IPS DF 6.9 (cell line): ENCODE measurements at places on chromosomes 2 and 18.

DNA sequence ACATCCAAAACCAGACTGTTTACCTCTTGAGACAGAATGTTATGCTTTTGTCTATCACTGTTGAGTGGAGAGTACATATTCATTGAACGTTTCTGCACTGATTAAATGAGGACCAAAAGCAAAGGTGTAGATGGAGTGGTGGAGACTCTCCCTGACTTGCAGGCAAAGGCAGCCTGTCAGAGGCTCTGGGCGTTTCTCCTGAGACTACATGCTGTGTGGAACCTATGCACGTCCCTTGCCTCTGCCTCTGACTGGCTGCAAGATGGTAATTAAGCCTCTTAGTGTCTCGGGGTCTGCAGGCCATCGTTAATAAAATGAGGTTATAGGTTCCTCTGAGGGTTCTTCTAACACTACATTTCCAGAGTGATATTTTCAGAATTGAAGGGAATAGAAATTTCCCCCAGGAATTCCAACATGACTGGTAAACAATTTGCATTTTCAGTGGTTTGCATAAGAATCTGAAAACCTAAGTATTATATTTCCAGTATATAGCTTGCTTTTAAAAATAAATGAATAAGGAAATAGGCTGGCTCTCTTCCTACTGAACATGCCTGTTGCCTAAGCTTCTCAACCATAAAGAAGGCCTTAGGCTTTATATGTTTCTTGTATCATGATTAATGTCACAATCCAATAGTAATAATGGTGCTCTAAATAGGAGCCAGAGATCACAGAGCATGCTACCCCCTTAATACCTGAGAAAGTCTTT, 107.4 kb downstream of the FTCDNL1 start:
- DNase-seq = no peak
- peaks cover 3% of the 10 kb centered on the region for H3K4me1 ChIP-seq
- no peak overlapping the region for H3K4me3 ChIP-seq
- no peaks in the 10 kb centered on the region for H3K27me3 ChIP-seq

DNA sequence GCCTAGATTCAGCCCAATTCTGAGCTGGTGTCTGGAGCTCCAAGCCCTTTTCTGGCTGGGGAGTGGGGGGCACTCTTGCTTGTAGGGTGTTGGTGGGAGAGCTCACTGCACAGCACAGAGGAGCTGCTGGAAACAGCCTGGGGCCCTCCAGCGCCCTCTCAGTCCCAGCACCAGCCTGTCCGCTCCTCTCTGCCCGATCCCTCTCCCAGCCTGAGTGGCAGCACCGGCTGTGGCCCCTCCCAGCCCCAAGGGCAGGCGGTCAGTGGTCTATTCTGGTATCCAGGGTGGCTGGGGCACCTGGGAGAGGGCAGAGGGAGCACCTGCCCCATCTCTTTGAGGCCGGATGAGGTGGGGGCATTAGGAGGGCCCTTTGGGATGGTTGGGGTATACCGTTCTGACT, 13.2 kb upstream of the DES start:
- no peak overlapping the region for H3K4me3 ChIP-seq
- no peak overlapping the region for H3K27ac ChIP-seq
- peaks cover 4% of the 10 kb centered on the region for H3K4me1 ChIP-seq
- no peaks in the 10 kb centered on the region for H3K27me3 ChIP-seq
- no peak for DNase-seq

DNA sequence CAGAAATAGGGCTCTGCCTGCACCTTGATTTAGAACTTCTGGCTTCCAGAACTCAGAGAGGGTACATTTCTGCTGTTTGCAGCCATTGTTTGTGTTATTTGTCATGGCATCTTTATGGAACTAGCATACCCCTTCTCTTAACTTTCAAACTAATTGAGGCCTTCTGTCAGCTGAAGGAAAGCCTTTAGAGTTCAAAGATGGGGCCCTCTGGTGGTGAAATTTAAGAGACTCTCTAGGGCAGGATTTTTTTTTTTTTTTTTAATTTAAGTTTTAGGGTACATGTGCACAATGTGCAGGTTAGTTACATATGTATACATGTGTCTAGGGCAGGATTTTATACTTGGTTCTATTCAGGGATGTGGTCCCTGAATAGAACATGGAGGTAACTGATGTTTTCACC, 260.6 kb upstream of the LINC00305 start:
- no peaks in the 10 kb centered on the region for H3K36me3 ChIP-seq
- H3K4me1 ChIP-seq = 0 out of 2 replicates have a peak, but pooled peaks cover 2% of the 10 kb centered on the region
- no peak overlapping the region for H3K27ac ChIP-seq
- no peaks in the 10 kb centered on the region for H3K27me3 ChIP-seq
- DNase-seq = no peak

- DNase-seq = no peak
- H3K27ac ChIP-seq = no peak overlapping the region
- no peaks in the 10 kb centered on the region for H3K36me3 ChIP-seq
- 0 out of 2 replicates have a peak, but pooled peaks cover 1% of the 10 kb centered on the region for H3K4me1 ChIP-seq
- H3K27me3 ChIP-seq = no peaks in the 10 kb centered on the region
These were observed 277.4 kb downstream of the EN1 start for GRCh38 chr2:118569876-118570535.

DNA sequence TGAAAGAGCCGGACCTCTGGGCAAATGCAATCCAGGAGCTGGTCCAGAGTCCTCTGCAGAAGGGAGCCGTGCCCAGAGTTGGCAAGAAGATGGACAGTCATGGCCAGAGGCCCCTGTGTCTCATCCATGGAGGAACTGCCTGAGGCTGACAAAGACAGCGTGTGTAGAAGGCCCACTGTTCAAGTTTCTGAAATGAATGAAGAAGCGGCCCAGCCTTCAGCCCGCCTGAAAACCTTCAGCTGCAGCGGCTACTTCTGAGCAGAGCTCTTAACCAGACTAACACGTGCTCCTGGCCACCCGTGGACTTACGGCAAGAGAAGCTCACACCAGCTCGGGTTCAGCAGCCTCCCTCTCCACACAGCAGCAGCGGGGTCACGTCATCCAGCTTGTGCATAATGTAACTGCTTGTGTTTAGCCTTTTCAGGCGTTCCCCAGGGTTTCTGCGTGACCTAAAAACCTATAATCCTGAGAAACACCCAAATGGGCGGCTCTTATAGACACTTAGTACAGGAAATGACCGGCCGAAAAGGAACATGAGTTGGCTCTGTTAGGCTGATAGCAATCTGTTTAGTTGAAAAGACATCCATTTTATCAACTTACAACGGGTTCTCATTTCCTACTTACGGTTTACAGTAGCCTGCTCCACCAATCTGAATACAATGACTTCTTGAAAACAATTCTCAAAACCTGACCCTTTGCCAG, at the start of gene FAM124B:
TSS of gene FAM124B (minus strand) at position 467 of the 702 bp plus-strand sequence. CDS start at position 128, 339 bp downstream.
- H3K27ac ChIP-seq = no peak within 1 kb of the TSS
- no peaks in the 10 kb centered on the region for H3K27me3 ChIP-seq
- no peak for DNase-seq
- H3K4me3 ChIP-seq = no peak within 1 kb of the TSS
- H3K36me3 ChIP-seq = no peaks in the 10 kb centered on the region

DNA sequence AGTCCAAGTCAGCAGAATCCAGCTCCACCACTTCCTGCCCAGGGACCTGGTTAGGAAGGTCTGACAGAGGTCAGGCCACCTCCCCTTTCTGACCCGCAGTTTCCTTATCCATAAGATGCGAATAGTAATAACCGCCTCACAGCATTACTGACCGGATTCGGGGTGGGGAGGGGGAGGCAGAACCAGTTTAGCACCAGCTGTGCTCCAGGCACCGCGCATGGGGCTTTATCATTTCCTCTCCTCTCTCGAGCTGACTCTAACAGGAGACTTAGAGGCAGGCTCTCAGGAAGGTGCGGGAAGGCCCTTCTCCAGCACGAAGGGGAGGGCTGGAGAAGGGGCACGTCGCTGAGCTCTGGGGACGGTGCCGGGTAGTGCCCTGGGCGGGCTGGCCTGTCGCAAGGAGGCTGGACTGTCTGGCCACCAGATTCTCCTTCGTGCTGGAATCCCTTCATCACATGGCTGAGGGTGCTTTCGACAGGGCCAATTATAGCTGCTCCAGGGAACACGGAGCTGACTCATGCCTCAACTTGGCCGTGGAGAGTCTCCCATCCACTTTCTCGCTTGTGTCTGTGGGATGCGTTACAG, 5.7 kb downstream of the EHD3 start:
- no peaks in the 10 kb centered on the region; the same call in 1 of the 2 replicates for H3K27me3 ChIP-seq
- DNase-seq = no peak
- no peak overlapping the region for H3K4me3 ChIP-seq
- H3K27ac ChIP-seq = no peak overlapping the region

DNA sequence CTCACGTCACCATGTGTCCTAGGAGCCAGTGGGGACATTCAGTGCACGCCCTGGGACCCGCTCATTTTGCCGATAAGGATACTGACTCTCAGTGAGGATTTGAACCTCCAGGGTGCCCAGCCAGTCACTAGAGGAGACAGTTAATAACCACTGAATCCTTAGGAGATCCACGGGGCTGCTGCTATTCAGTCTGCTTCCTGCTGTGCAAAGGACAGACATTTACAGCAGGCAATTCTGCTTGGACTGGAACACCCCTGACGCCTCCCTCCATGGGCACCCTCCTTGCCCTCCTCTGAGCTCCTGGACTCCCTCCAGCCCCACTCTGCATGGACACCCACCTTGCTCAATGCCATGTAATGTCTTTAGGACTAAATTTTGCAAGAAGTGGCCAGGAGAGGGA, 265.5 kb downstream of the EIPR1 start:
- DNase-seq = no peak
- no peaks in the 10 kb centered on the region for H3K36me3 ChIP-seq
- H3K4me3 ChIP-seq = no peak overlapping the region
- no peaks in the 10 kb centered on the region; the same call in 1 of the 2 replicates for H3K4me1 ChIP-seq
- H3K27ac ChIP-seq = no peak overlapping the region

- no peak overlapping the region for H3K27ac ChIP-seq
- H3K4me1 ChIP-seq = no peaks in the 10 kb centered on the region
- H3K4me3 ChIP-seq = no peak overlapping the region
- peaks cover 5% of the 10 kb centered on the region; the same call in 1 of the 2 replicates for H3K36me3 ChIP-seq
- DNase-seq = no peak
These were observed 46.8 kb downstream of the SMC6 start for GRCh38 chr2:17706845-17707244.

- no peaks in the 10 kb centered on the region for H3K27me3 ChIP-seq
- H3K27ac ChIP-seq = no peak overlapping the region
- no peaks in the 10 kb centered on the region for H3K4me1 ChIP-seq
- no peaks in the 10 kb centered on the region for H3K36me3 ChIP-seq
- DNase-seq = no peak
These were observed 196.1 kb downstream of the LTBP1 start for GRCh38 chr2:33142810-33143209.

DNA sequence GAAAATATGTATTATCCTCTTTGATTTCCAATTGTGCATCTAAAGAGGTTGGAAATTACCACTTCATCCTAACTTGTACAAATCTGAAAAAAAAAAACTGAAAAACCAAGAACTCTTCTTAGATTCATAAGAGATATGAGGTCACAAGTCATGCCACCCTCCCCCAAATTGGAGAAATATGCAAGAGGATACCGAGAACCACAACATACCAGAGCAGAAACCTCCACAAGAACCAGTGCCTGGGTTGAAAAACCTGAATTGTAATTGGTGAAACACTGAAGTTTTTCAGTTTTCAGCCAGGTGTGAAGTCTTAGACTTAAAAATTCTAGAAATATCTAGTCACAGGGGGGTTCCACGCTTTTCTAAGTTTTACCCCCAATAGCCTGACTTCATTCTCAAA, 1029.5 kb upstream of the LRRTM1 start:
- H3K27me3 ChIP-seq = no peaks in the 10 kb centered on the region
- no peak overlapping the region for H3K27ac ChIP-seq
- H3K36me3 ChIP-seq = no peaks in the 10 kb centered on the region
- DNase-seq = no peak
- H3K4me3 ChIP-seq = no peak overlapping the region
- no peaks in the 10 kb centered on the region for H3K4me1 ChIP-seq

- no peak overlapping the region for H3K27ac ChIP-seq
- no peaks in the 10 kb centered on the region for H3K27me3 ChIP-seq
- H3K4me1 ChIP-seq = peaks cover 7% of the 10 kb centered on the region; the same call in 1 of the 2 replicates
- no peak overlapping the region for H3K4me3 ChIP-seq
- no peak for DNase-seq
These were observed 153.7 kb upstream of the NCK2 start for GRCh38 chr2:105590780-105591660.

DNA sequence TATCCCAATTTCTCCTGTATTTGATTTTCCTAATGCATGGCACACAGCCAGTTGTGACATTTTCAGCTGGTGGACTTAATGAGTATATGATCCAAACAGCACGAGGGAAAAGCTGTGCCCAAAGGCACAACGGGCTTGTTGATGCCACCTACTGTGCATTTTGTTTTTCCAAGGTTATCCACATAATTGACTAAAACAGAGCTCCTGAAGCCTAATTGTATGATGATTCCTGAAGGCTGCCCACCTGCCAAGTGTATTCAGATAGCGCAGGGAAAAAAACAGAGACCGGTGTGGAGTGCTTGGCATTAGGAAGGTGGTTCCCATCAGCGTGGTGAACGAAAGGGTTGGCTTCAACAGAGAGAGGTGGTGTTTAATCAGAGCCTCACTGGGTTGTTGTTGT, 14.9 kb downstream of the RBMS1 start:
- H3K27me3 ChIP-seq = no peaks in the 10 kb centered on the region
- H3K4me3 ChIP-seq = no peak overlapping the region
- no peak for DNase-seq
- H3K36me3 ChIP-seq = no peaks in the 10 kb centered on the region
- H3K27ac ChIP-seq = no peak overlapping the region

DNA sequence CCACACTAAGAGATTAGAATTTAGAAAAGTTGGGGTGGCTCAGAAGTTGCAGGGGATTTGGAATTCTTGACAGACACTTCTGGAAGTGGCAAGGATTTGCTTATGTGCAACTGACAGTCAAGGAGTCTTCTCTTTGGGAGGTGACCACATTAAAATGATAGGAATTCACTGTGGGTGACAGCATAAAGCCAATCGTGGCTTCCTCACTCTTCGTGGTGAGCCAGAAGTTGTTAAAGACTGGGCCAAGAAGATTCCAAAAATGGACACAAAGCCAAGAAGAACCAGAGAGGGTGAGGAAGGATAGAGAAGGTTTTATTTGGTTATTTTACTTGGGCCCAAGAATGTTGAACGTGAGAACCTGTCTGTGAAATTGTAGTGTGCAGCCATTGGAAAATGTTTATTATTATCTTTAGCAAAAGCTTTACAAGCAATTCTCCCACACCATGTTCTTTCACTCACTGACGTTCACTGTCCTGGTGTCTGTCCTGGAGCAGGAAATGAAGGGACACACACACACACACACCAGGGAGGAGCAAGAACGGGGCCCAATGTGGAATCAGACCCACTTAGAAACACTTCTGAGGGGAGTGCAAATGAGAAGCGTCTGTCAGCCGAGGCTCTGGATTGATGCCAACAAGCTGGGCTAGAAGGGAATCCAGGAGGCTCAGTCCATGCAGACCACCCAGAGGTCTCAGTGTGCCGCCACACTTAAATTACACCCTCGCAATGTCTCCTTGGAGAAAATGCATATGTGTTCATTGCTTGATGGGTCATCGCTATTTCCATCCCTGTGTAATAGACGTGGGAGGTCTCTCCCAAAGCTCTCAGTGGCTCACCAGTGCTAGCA, 37.2 kb downstream of the STEAP3 start:
- no peaks in the 10 kb centered on the region for H3K36me3 ChIP-seq
- H3K4me3 ChIP-seq = no peak overlapping the region
- H3K4me1 ChIP-seq = peaks cover 11% of the 10 kb centered on the region
- no peaks in the 10 kb centered on the region for H3K27me3 ChIP-seq
- no peak overlapping the region for H3K27ac ChIP-seq
